ENCODE measurements at places on chromosomes 7 and 10. TPM values are rescaled to one million over a fixed set of nuclear protein-coding genes. Genes with fewer than 3 reads are reported as not detected.

The SLC35G1 gene
- total RNA-seq, result 4.4 TPM

The GPR85 gene
- 2.9 TPM for total RNA-seq

The CYP2C18 gene
- total RNA-seq, result 1.1 TPM

The CCL24 gene
- total RNA-seq, result 4.8 TPM

The SNCG gene
- 17.2 TPM for total RNA-seq

The SORCS3 gene
- not detected for total RNA-seq

The MCMBP gene
- total RNA-seq, result 54.7 TPM

GRCh38 chr7:20713792-20714191 is 72.9 kb downstream of the SP8 start:
- H3K4me3 ChIP-seq, result no peak overlapping the region
- H3K4me1 ChIP-seq, result no peaks in the 10 kb centered on the region
- H3K27me3 ChIP-seq, result no peaks in the 10 kb centered on the region
- H3K27ac ChIP-seq, result no peak overlapping the region

- no peak overlapping the region for H3K27ac ChIP-seq
- H3K27me3 ChIP-seq, result no peaks in the 10 kb centered on the region
- H3K4me1 ChIP-seq, result no peaks in the 10 kb centered on the region
- H3K4me3 ChIP-seq, result no peak overlapping the region
Observed at GRCh38 chr7:113141803-113142202, 23.4 kb upstream of the SMIM30 start.

DNA sequence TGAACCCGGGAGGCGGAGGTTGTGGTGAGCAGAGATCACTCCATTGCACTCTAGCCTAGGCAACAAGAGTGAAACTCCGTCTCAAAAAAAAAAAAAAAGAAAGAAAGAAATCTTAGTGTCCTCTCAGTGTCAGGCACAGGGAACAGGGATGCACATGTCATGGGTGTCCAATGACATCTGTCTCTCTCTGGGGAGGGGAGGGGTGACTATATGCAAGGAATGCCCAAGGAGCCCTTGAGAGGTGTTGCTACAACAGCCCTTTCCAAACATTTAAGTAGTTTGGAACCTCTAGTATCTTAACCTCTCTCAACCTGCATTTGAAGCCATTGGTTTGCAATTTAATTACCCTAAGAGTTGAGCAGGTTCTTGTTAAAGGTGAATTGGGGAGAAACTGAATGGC is 28.9 kb downstream of the PDLIM1 start:
- H3K27me3 ChIP-seq, result no peaks in the 10 kb centered on the region
- peaks cover 37% of the 10 kb centered on the region for H3K4me1 ChIP-seq
- no peak overlapping the region for H3K4me3 ChIP-seq
- H3K27ac ChIP-seq, result no peak overlapping the region

- no peak overlapping the region for H3K4me3 ChIP-seq
- no peak for DNase-seq
- H3K27ac ChIP-seq, result no peak overlapping the region
- no peaks in the 10 kb centered on the region for H3K36me3 ChIP-seq
Observed at GRCh38 chr10:70776455-70777005, 8.6 kb downstream of the TBATA start.

- DNase-seq, result no peak
- H3K4me3 ChIP-seq, result no peak overlapping the region
- H3K27ac ChIP-seq, result no peak overlapping the region
- no peaks in the 10 kb centered on the region for H3K36me3 ChIP-seq
- H3K27me3 ChIP-seq, result no peaks in the 10 kb centered on the region
Observed at GRCh38 chr10:78295242-78295641, 261.6 kb downstream of the RPS24 start.

- no peak for DNase-seq
- no peaks in the 10 kb centered on the region for H3K27me3 ChIP-seq
- H3K4me1 ChIP-seq, result no peaks in the 10 kb centered on the region
- H3K4me3 ChIP-seq, result no peak overlapping the region
Observed at GRCh38 chr10:64977915-64978314, 1456.7 kb downstream of the REEP3 start.

- peak; percentile 64 for DNase-seq
- no peak overlapping the region for H3K27ac ChIP-seq
- no peaks in the 10 kb centered on the region for H3K27me3 ChIP-seq
Observed at GRCh38 chr7:155832581-155832981, 20.3 kb upstream of the SHH start.

GRCh38 chr10:36425131-36425797 is 700.1 kb upstream of the ANKRD30A start:
- no peaks in the 10 kb centered on the region for H3K27me3 ChIP-seq
- no peak for DNase-seq
- H3K4me1 ChIP-seq, result no peaks in the 10 kb centered on the region
- H3K36me3 ChIP-seq, result no peaks in the 10 kb centered on the region

GRCh38 chr10:12308736-12309375 is 40.5 kb upstream of the CAMK1D start:
- H3K27ac ChIP-seq, result no peak overlapping the region
- no peaks in the 10 kb centered on the region for H3K27me3 ChIP-seq
- H3K36me3 ChIP-seq, result no peaks in the 10 kb centered on the region
- no peak for DNase-seq
- no peaks in the 10 kb centered on the region for H3K4me1 ChIP-seq
